ENCODE measurements at places on chromosomes 6 and 20.

DNA sequence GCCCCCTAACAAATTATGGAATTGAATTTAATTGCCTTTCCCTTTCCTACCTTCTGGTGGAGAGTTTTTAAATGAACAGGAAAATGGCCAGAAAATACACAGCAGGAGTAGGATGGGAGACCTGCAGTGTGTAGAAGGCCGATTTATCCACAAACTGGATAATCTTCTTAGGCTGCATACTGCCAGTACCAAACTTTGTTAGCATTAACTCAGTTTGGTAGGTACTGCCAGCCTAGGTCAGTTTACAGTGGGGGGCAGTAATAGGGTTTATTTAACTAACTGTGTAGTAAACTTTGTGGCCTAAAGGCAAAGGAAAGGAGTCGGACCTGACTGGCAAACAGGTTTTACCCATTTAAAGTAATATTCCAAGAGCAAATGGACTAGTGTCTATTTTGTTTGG, 4.6 kb downstream of the NCOA3 start:
- no peak for DNase-seq

DNA sequence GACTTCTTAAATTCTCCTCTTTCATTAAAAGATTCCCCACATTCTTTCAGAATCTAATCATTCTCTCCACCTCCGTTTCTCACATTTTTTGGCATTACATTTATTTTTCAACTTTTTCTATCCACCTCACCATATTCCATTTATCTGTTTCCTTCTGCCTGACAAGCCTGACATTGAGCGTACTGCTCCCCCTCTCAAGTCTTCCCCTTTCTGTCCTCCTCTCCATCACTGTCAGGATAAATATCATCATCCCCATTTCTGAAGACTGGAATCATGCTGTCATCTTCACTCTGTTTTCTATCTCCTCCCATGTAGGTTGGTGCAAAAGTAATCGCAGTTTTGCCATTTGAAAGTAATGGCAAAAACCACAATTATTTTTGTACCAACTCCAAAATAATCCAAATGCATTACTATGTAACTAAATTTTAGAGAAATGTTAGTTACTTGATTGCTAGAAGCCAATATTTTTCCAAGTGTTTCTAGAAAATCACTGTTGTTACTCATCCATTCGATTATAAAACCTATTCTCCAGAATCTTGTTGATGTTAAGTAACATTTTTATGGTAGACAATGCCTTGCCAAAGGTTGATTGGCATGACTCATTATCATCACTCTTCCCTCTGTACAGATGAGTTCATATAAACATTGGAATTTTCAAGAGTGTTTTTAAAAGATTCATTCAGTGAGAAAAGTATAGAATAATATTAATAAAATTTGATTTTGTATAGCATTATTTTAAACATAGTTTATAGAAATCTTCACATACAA, 292.3 kb upstream of the RNF217 start:
- DNase-seq, result peak; percentile 4

GRCh38 chr6:88164061-88164460, 2.1 kb downstream of the CNR1 start:
- no peak for DNase-seq

DNA sequence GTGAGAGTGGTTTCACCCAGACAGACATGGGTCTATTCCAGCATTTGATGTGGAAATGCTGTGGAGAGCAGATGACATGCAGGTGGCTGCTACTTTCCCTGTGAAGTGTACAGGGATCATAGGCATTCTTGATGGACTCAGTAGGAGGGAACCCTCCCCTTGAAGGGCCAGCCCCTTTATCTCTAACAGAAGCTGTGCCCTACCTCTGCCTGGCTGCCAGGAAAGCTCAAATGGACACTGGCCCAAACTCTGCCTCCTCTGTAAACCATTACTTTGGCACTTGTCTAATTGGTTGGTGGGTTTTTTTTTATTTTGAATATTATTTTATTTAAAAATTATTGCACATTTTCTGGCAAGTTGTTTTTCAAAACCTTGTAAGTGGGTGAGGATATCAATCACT, 106.7 kb upstream of the GGTLC1 start:
- DNase-seq, result no peak
